Glomerular endothelial cell (primary cell): ENCODE measurements at places on chromosomes 1 and 21. TPM values are rescaled to one million over a fixed set of nuclear protein-coding genes. Genes with fewer than 3 reads are reported as not detected.

GRCh38 chr1:66332548-66332901 is 201.4 kb upstream of the SGIP1 start:
- no peak for DNase-seq

GRCh38 chr1:19661721-19662228 is 2.9 kb upstream of the HTR6 start:
- DNase-seq: no peak

- no peak for DNase-seq
Observed at GRCh38 chr1:116881879-116882520, 27.7 kb upstream of the PTGFRN start.

- DNase-seq: no peak
Observed at GRCh38 chr1:198166900-198167299, 10.1 kb downstream of the NEK7 start.

GRCh38 chr1:184161071-184161698 is 109.7 kb downstream of the TSEN15 start:
- no peak for DNase-seq

GRCh38 chr1:67114162-67114561 is 20.6 kb downstream of the C1orf141 start:
- DNase-seq: no peak

- no peak for DNase-seq
Observed at GRCh38 chr1:232980355-232980978, 30.1 kb downstream of the NTPCR start.

DNA sequence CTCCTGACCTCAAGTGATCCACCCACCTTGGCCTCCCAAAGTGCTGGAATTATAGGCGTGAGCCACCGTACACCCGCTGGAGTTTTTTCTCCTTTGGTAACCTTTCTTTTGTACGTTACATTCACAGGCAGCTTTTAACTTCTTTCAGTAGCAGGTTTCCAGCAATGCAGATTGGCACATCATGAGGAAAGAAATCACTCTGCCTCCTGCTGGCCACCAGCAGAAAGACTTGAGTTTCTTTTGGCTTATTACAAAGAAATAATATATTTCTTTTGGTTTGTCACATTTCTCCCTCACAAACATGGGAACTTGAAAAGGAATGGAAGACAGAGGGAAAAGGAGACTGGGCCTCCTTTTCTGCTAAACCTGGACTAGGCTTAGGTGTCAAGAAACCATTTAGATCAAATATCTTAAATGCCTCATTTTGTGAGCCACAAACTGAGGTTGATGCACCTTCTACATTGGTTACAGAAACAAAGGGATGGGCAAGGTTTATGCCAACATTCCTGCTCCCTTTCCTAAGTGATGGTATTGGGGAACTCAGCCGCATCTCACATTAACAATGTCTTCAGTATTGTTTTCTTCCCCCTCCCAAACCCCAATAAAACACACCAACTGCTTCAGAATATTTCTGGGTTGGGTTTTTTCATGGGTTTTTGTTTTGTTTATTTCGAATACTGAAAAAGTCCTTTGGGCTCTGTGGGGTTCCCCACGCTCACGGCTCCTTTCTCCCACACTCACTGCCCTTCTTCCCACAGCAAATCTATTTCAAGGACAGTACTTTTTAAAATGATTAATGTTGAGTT is 7.7 kb downstream of the ENSA start:
- no peak for DNase-seq

GRCh38 chr1:157356601-157357000 is 195.7 kb downstream of the FCRL5 start:
- no peak for DNase-seq

- DNase-seq: no peak
Observed at GRCh38 chr1:223411309-223411708, 18.1 kb downstream of the CCDC185 start.

DNA sequence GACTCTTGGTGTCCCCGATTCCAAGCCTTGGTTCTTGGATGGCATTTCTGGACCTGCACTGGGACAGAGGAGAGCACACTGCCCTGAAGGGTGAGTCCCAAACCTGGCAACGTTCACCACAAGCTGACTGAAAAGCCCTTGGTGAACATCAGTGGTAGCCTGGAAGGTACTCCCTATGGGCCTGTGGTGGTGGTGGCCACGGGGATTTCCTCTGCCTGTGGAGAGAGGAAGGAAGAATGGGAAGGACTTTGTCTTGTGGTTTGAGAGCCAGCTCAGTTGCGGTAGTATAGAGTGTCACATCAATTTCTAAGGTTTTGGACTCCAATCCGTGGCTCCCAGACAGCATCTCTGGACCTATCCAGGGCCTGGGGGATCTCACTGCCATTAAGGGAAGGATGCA is 50.7 kb downstream of the DNAH14 start:
- DNase-seq: no peak

GRCh38 chr1:29972421-29973053 is 736.2 kb downstream of the PTPRU start:
- no peak for DNase-seq

DNA sequence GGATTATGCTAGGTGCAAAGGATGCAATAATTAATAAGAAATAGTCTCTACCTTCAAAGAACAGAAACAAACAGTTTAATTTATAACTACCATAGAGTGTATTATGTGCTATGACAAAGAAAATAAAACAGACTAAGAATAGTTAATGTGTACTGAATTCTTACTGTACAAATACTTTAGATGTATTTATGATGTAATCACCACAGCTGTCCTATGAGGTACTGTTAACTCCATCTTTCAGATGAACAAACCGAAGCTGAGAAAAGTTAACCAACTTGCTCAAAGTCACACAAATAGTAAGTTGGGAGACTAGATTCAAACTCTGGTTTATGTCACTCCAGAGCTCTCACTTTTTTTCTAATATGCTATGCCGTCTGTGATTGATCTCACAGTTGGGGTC is 77.0 kb upstream of the FGGY start:
- DNase-seq: no peak

DNA sequence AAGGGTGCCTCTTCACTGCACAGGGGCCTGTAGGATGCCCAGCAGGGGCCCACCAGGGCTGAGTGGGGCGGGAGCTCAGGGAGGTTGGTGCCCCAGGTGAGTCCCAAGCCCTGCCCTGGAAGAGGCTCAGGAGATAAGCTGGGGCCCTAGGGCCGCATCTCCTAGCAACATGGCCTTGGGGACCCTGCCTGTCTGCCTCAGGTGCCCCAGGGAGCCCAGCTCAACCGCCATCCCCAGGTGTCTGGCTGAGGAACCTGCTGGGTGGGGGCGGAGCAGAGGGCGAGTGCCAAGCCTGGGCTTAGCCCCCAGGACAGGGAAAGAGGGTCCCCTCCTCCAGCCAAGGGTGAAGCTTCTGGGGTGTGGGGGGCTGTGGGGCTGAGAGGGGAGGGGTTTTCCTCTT is 54.8 kb downstream of the FOXO6 start:
- no peak for DNase-seq

- DNase-seq: no peak
Observed at GRCh38 chr1:206117151-206117948, at the start of gene AVPR1B. TSS of gene AVPR1B (minus strand) at chr1:206117388. CDS start at chr1:206116890, 498 bp downstream.

DNA sequence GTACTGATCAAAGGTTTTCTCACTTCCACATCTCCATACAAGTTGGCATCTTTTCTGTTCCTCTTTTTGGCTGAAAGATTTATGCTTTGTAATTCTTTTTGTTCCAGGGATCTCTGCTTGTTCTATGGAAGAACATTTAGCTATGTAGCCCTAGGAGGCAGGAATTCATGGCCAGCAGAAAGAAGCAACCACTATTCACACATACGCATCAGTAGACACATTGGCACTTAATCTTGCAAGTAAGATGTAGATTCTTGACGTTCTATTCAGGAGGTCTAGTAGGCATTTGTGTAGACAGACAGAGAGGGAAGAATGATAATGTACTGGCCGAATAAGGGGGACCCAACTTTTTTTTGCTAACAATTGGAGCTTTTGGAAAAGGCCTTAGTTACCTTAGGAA is 336.0 kb downstream of the NUF2 start:
- no peak for DNase-seq

DNA sequence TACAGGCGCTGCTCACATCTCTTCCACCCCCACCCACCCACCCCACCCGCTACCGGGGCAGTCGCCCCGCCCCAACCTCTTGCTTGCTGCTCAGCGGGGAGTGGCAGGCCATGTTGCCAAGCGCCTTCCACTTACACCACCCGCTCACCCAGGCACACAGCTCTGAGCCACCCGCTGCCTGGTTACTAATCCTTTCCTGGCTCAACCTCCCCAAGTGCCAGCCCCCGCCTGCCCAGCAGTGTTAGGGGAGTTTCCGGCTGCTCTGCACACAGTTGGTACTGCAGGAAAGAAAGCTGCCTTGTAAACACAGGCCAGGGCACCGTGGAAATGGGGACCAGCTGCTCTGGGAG is 56.2 kb downstream of the LACTBL1 start:
- no peak for DNase-seq

GRCh38 chr1:175801979-175802378 is 58.6 kb upstream of the TNR start:
- no peak for DNase-seq

Gene PSMB2
- total RNA-seq: 72.8 and 86.3 TPM in 2 replicates

Gene NOS1AP
- 1.4 and 2.0 TPM in 2 replicates for total RNA-seq

Gene CLDN17
- total RNA-seq: not detected in 2 replicates

Gene LIN28A
- total RNA-seq: 0.05 and 0.06 TPM in 2 replicates

Gene CHODL
- 0.06 TPM in 1 of 2 replicates, not detected in the other for total RNA-seq

Gene RGS1
- not detected in 2 replicates for total RNA-seq

Gene SYT2
- total RNA-seq: not detected in 2 replicates

Gene CELA3A
- total RNA-seq: not detected in 2 replicates

Gene AMY2A
- not detected in 2 replicates for total RNA-seq

Gene TNFAIP8L2
- total RNA-seq: not detected in 2 replicates

Gene PCAT6
- 6.0 TPM in 1 of 2 replicates, not detected in the other for total RNA-seq

Gene HLX
- 27.3 and 30.4 TPM in 2 replicates for total RNA-seq
